HT-29 (cell line): ENCODE measurements at places on chromosomes 7 and 10.

DNA sequence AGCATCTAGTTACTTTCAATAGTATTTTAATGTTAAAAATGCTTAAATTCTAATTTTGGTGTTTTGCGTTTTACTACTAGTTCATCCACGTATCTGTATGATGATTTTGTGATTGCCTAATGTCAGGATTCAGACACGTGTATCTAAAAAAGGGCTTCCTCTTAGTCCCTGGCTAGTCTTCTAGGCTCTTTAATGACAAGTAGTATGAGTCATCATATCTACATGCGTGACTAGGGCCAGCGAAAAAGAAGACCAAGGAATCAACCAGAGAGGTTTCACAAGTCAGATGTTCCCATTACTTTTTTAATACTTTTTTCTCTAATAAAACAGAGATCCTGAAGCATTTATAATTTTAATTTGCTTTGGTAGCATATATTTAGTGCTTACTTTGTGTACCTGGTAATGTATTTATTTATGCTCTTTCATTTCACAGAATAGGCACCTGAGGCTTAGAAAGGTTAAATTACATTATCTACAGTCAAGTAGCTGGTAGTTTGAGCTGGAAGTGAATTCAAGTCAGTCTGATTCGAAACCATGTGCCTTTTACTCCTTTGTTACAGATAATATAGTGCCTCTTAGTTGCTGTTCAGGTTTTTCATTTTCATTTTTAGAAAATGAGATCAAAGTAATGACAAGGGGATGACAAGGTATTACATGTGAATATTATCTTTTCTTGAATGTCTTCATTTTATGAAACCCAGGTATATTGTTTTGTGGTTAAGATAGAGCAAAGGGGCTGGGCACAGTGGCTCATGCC, 140.3 kb downstream of the FOXP2 start:
- peak; percentile 57 for DNase-seq

DNA sequence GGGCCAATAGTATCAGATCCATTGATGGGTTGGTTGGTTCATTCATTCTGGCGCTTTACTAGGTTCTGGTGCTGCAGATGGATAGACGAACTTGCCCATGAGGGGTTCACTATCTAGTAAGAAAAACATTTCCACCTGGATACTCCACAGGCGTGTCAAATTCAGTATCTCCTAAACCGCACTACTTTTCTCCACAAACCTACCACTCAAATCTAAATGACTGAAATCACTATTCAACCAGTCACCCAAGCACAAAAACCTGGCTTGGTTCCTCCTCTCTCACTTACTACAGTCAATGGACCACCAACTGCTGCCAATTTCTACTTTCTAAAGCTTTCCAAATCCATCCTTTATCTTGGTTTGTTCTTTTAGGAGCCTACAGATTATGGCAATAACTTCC, 572 bp downstream of the AGK start:
- peak; percentile 28 for DNase-seq

GRCh38 chr7:32502728-32503127, 7.4 kb downstream of the AVL9 start:
- DNase-seq, result no peak

DNA sequence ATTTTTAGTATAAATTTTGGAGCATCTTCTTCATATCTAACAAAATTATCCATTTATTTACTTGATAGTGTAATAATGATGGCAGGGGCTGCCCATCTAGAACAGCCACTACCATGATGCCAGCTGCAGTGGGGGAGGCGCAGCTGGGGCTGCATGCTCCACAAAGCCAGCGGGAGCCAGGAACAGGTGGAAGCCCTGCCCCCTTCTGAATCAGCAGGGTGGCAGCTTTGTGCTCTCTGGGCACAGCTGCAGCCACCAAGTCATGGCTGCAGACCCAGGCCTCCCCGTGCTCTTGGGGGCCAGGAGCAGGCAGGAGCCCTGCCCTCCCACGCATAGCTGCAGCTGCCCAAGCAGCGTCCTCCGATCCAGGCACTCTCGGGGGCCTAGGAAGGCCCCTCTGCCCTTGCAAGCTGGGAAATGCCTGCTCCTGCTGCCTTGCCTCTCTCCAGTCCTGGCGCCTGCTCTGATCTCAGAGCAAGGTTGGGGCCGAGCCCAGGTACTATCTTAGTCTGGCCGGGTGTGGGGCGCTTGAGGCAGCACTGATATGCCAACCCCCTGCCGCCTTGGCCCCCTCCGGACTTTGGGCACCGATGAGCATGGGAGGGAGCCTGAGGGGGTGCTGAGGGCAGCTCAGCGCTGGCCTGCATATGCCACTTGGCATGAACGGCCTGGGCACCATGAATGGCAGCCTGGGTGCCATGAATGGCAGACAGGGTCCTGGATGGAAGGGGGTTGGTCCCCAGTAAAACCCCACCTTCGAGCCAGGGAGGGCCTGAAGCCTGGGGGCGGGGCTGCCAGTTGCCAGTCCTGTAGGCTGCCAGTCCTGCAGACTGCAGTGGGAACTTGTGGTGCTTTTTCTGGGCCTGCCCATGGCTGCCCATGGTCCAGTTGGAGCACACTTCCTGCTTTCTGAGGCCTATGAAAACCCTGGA, 1110.8 kb upstream of the POT1 start:
- DNase-seq, result no peak

DNA sequence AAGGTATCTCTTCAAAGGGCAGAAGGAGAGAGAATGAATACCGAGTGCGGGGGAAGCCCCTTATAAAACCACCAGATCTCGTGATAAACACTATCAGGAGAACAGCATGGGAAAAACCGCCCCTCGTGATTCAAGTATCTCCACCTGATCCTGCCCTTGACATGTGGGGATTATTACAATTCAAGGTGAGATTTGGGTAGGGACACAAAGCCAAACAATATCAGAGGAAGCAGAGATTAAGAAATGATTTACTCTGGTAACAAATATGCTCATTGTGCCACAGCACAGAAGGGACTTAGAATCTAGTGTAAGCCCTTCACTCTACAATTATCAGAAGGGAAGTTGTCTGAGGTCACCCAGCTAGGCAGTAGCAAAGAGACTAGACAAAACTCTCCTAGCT, 40.1 kb upstream of the ZNRF2 start:
- DNase-seq, result no peak

GRCh38 chr10:84581976-84582375, 253.6 kb downstream of the CCSER2 start:
- no peak for DNase-seq

- DNase-seq, result peak; percentile 86
Observed at GRCh38 chr10:127906548-127907377, at the start of gene PTPRE. TSS of gene PTPRE (plus strand) at chr10:127907103. CDS start at chr10:128040882, 133,779 bp downstream.

DNA sequence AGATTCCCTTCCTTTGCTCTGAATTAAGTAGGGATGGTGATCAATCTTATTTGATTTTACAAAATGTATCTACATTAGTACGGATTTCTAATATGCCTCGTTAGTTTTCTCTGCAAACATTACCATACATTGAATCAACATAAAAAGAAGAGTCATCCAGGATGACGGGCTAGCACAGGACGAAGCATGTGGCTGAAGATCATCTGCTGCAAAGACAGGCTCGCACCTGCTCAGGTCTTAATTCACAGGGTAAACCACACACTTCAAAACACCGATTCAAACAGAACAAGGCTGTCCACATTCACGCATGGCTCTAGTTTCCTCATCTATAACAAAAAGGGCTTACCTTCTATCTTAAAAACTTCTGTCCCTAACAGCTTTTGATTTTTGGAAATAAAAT, 323.0 kb downstream of the PARD3 start:
- DNase-seq, result no peak

- no peak for DNase-seq
Observed at GRCh38 chr7:31688996-31689395, 2.0 kb downstream of the PPP1R17 start.

- no peak for DNase-seq
Observed at GRCh38 chr10:77436257-77436975, 201.2 kb downstream of the KCNMA1 start.

DNA sequence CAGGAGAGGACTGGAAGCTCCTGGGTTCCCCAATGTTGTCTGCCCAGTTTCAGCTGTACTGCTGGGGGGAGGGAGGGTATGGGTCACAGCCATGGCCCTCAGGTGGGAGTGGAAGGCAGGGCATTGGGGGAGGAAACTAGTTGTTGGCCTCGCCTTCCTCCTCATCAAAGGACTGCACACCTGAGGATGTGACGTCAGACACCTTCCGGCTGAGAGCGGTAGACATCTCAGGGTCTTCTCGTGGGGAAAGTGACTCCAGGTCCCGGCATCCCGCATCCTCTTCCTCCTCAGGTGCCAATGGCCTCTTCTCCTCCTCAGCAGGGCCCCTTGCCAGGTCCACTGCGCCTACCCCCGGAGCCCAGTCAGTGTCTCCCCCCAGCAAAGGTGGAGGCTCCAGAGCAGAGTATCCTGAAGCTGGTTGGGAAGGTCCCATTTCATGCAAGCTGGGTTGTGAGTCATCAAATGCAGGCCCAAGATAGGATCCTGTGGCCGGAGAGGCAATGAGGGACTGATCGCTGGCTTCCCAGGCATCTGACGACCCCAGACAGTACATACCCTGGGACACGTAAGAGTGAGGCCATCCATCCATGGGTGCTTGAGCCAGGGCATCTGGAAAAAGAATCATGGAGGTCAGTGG, 6.0 kb downstream of the FAM131B start:
- no peak for DNase-seq

- no peak for DNase-seq
Observed at GRCh38 chr10:101341438-101341837, 12.5 kb upstream of the BTRC start.

GRCh38 chr10:5582736-5583135, 58.0 kb downstream of the CALML3 start:
- DNase-seq, result no peak
